IgD-negative memory B cell (primary cell): ENCODE measurements at places on chromosomes 12 and 14. TPM values are rescaled to one million over a fixed set of nuclear protein-coding genes. Genes with fewer than 3 reads are reported as not detected.

The CYP46A1 gene
- not detected for polyA plus RNA-seq

The DPF3 gene
- polyA plus RNA-seq, result 6.0 TPM

The KRT73 gene
- polyA plus RNA-seq, result not detected

The SERPINA10 gene
- polyA plus RNA-seq, result not detected

The LRRC43 gene
- polyA plus RNA-seq, result not detected

The SRSF9 gene
- 204 TPM for polyA plus RNA-seq

The KRT74 gene
- not detected for polyA plus RNA-seq

The PTPRR gene
- not detected for polyA plus RNA-seq

The TMEM52B gene
- polyA plus RNA-seq, result not detected

The CLEC7A gene
- polyA plus RNA-seq, result 1.9 TPM

The GRIP1 gene
- not detected for polyA plus RNA-seq
